ENCODE measurements at places on chromosomes 6 and 20.

GRCh38 chr6:30411515-30412207 lies 66.7 kb downstream of the RPP21 start:
- DNase-seq = no peak

- no peak for DNase-seq
Observed at GRCh38 chr20:35742741-35743523, 872 bp upstream of the RBM39 start.

DNA sequence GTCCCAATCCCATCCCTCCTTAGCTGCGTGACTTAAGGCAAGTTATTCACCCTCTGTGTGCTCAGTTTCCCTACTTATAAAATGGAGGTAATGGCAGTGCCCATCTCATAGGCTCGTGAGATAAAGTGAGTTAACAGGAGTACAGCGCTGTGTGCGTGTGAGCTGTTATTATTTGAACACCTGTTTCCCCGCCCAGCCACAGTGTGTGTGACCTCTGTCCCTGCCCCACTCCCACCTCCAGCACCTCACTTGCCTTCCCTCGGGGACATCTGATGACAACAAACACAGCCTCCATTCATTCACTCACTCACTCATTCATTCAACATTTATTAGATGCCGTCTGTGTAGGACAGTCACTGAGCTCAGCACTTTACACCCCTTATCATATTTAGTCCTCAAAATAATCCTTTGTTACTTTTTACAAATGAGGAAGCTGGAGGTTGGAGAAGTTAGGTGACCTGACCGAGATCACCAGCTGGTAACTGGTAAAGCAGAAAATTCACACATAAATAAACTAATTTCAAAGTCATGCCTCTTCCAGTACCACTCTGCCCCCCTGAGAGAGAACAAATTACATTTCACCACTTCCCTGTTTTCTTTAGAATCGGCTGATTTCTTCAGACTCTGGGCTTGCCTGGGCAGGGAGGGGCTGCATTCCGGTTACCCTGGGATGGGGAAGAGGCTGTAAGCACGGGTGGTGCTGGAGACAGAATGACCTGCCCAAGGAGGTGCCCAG lies 58.6 kb downstream of the CPNE5 start:
- no peak for DNase-seq

GRCh38 chr20:51439160-51439689 lies 103.3 kb downstream of the NFATC2 start:
- DNase-seq = no peak

GRCh38 chr6:131811500-131811899 lies 3.7 kb downstream of the ENPP1 start:
- no peak for DNase-seq

GRCh38 chr20:51697096-51697826 lies 70.9 kb downstream of the ATP9A start:
- no peak for DNase-seq

- no peak for DNase-seq
Observed at GRCh38 chr6:36126553-36127458, 3.5 kb upstream of the MAPK13 start.

DNA sequence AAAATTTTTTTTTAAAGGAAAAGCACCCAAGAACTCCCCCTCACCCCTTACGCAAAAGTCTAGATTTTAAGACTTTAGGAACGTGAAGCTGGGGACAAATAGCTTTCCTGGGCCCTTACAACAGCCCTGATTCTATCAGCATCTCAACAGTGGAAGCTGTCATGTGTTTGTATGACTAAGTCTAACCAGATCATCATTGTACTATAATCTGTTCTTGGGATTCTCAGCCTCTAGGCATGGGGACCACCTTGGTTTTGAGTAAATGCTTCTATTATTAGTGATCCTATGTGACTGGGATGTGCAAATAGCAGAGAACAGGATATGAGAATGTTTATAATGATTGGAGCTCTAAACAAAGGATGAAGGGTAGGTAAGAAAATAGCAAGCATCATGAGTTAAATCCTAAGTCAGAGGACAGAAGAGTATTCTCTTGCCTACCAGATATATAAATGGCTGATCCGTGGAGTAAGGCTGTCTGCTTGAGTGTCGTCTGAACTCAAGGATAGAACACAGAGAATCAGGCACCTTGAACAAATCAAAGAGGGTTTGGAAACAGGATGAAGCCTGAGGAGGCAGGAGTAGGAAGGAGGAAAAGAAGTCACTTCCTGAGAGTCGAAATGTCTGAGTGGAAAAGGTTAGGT lies 105.7 kb upstream of the FAM184A start:
- DNase-seq = no peak

DNA sequence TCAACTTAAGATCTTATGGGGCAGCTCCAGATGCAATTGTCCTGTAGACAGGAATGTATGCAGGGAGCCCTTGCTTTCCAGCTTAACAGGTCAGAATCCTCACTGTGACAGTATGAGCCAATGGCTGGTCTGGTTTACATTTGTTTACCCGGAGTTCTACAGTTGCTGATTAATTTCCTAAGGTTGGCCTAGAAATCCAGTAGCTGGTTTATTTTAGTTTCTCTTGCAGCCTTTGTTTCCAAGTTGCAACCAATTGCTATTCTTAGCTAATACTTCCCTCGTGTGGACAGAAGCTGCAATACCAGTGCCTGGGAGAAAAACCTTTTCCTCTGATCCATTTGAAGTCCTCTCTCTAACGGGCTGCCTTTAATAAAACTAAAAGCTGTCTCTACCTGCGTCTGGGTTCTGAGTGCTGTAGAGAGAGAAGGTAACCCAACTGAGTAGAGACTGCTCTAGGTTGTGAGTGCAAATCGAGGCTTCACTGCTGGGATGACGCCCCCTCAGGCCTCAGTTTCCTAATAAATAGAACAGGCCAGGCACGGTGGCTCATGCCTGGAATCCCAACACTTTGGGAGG lies 45.9 kb downstream of the ZNF217 start:
- DNase-seq = peak; percentile 37

- DNase-seq = peak; percentile 73
Observed at GRCh38 chr20:38730989-38731737, 6.9 kb downstream of the SLC32A1 start.

GRCh38 chr6:4486568-4487315 lies 289.5 kb upstream of the CDYL start:
- DNase-seq = no peak

DNA sequence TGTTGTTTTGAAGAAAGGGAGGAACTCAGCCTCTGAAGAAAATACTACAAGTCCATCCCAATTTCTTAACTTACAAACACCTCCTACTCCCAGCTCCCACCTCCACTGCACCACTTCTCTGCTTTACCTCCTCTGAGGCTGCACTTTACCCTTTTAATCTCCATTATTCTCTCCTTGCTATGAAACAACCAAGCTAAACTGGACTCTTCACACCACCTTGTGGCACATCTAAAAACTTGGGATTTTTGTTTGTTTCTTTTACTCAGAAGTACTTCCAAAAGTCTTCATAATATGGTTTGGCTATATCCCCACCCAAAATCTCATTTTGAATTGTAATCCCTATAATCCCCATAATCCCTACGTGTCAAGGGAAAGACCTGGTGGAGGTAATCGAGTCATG lies 142.2 kb downstream of the MOXD1 start:
- no peak for DNase-seq

GRCh38 chr6:124055395-124055794 lies 251.7 kb downstream of the NKAIN2 start:
- no peak for DNase-seq

DNA sequence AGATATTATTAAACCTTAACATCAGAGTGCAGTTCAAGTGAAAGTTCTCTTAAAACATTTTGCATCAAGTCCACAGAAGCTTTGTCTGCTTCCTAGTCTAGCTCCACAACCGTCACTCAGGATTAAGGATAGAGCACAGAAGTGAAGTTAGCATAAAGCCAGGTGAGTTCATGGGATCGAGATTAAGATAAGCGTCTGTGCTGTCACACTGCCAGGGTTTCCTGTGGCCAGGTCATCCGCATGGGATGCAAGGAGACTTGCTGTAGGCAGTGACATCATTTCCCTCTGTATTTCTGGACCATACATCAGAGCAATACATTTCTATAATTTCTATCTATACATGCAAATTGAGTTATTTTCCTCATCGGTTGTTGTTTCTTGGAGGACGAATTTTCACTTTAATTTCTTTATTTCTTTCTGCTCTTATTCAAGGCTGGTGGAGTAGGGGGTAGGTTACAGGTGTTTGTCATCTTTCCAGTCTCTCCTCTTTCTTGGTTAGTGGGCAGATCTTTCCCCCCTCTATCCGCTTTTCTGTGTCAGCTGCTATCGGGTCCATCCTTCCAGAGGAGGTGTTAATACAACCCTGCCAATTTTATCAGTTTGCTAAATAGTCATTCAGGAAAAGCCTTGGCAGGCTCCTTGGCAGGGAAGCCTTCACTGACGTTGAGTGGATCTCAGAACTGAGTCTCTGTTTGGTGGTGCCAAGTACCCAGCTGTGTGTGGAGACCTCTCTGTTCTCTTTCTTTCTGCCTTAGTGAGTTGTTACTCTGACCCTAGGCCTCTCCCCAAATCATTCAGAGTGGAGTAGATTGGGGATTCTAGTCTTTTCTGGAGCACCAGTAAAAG lies 307.6 kb upstream of the MAP3K7 start:
- DNase-seq = no peak

DNA sequence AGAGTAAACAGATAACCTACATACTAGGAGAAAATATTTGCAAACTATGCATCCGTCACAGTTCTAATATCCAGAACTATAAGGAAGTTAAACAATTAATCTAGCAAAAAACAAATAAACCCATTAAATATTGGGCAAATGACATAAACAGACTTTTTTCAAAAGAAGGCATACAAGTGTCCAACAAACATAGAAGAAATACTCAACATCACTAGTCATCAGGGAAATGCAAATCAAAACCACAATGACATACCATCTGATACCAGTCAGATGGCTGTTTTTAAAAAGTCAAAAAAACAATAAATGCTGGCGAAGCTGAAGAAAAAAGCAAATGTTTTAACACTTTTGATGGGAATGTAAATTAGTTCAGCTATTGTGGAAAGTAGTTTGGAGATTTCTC lies 1117.7 kb upstream of the MAP3K7 start:
- no peak for DNase-seq

DNA sequence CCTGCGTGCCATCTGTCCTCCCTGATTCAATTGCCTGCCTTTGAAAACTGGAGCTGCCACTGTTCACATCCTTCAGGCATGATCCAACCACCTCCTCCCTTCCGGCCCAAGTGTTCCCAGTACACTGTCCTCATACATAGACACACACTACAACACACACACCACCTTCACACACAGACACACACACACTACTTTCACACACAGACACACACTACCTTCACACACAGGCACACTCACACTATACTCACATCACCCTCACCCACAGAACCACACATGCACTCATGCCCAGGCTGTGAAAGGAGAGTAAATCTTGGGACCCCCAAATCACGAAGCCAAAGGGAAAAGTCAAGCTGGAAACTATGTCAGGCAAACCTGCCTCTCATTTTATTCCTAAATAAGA lies 109.4 kb upstream of the MYLIP start:
- DNase-seq = no peak

DNA sequence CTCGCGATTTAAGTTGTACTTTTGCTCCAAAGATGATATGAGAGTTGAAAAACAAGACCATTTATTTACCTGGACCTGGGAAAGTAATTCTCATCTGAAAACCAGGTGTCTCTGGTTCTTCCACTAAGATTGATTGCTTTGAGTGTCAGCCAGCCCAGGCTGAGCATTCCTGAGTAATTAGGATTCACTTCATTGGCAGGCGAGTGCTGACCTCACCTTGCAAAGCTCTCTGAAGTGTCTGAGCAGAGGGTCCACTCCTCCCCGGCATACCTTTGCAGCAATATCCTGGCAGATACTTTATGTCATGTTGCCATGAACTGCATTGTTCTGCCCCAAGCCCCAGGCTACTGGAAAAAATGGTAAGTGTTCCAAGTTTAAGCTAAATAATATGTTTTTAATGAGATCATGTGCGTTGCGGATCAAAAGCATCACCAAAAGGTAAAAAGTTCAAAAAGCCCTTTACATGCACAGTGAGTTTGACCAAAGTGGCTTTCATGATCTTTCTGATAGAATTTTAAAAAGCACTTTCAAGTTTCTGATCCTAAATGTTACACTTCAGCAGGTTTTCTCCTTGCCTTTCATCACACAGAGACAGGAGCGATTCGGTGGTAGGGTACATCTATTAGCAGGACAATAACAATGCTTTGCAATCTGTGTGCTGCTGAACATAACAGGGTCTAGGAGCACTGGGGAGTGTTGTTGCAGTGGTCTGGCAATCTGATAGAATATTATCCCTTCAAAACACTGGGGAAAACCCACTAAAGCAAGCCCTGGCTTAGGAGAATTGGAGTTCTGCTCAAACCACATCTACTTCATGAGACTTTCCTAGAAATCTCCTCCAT lies 127.8 kb upstream of the EEF1E1 start:
- no peak for DNase-seq

DNA sequence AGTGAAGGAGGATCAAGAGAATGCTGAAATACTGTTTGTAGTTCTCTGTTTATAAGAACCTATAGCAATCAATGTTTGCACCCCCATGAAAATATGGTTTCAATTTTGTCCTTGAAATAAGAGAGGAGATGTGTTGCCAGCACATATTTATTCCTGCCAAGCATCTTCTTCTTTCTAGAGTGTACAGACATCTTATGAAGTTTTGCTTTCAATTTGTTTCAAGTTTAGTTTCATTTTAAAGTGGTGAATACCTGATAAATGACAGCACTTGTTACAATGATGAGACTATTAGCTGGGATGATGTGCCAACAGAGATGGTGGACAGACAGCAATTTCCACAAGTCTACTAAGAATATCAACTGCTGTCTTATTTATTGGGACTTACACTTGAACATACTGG lies 39.2 kb upstream of the CENPW start:
- DNase-seq = no peak

- no peak for DNase-seq
Observed at GRCh38 chr6:1118287-1118647, 193.6 kb upstream of the FOXQ1 start.

DNA sequence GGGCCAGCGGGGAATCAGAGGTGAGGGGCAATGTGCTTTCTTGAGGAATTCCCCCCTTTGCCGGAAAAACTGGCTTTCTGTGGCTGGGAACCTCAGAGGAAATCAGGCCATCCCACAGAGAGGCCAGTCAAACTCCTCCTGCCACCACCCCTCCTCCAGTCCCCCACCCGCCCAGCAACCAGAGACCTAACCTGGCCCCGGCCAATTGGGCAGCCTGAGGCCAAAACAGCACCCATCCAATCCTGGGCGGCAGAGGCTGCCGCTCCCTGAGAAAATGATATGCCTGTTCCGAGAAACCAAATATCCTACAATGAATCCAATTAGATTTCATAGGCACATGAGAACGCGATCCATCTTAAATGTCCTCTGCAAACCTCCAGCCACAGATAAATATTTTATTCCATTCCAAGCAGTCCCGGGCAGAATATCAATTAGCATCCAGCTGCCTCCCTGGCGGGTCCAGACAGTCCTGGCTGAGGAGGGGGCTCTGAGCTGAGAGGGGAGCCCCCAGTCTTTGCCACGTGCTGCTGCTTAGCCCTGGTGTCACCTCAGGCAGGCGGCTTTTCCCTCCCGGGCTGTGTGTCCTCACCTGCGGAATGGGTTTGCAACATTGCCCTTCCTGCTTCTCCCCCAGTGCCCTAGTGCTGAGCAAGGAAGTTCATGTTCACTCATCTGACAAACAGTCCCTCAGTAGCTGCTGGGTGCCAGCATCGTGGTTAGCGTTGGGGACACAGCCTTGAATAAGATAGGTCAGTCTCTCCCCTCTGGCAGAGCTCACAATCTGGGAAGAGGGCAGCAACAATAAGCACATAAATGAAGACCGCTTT lies 95.0 kb downstream of the DLGAP4 start:
- DNase-seq = no peak

GRCh38 chr6:168078943-168079405 lies at the start of gene FRMD1:
TSS of gene FRMD1 (minus strand) at chr6:168079212. CDS start at chr6:168079094, 118 bp downstream.
- DNase-seq = no peak
